ENCODE measurements at places on chromosomes 2 and 18.

- no peak for DNase-seq
Observed at GRCh38 chr2:108907822-108908712, 81.0 kb downstream of the EDAR start.

GRCh38 chr2:11863103-11863502, 116.7 kb downstream of the LPIN1 start:
- DNase-seq = no peak

DNA sequence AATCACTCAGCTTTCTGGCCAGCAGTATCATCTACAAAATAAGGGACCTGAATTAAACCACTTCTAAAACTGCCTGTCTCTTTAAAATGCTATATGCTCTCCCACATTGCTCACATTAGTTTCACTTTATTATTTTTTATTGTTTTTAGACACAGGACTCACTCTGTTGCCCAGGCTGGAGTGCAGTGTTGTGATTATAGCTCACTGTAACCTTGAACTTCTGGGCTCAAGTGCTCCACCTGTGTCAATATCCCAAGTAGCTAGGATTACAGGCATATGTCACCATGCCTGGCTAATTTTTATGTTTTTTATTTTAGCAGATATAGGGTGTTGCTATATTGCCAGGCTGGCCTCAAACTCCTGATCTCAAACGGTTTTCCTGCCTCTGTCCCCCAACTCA, 591.3 kb upstream of the ZNF804A start:
- DNase-seq = peak; percentile 10

- no peak for DNase-seq
Observed at GRCh38 chr2:30231996-30232800, 864 bp downstream of the LBH start.

GRCh38 chr18:44974174-44974573, 293.5 kb downstream of the SETBP1 start:
- no peak for DNase-seq

- no peak for DNase-seq
Observed at GRCh38 chr18:79616651-79617510, 62.7 kb upstream of the CTDP1 start.

DNA sequence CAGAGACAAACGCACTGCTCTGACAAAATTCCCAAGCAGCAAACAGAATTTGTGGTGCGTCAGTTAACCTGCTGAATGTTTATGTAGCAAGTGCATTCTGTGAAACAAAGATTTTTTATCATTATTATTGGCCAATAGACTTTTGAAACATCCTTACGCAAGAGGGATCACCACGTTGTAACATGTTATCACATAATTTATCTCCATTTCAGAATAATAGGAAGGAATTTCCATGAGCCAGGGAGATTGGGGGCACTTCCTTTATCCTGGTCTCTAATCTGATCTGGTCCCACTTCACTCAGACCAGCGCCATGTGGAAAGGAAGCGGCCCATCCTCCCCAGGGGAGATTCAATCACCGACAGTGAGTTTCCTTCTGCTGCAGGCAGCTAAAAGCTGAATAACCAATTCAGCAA, 166.1 kb downstream of the PID1 start:
- no peak for DNase-seq

GRCh38 chr2:201880993-201881611, 74.8 kb downstream of the CDK15 start:
- no peak for DNase-seq

DNA sequence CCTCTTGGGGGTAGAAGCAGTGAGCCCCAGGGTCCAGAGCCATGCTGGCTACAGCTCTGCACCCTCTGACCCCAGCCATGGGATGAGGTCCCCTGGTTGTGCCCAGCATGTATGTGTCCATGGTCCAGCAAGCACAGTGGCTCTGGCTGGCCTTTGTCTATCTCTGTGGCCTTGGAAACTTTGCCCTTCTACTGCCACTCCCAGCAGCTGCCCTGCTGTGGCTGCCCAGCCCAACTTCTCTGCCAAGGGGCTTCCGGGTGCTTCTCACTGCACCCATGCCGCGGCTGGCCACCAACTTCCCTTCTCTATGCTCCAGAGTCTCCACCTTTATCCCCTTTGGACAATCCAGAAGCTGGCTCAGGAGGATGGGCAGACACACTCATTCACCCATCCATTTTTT, 18.8 kb downstream of the TMEM185B start:
- no peak for DNase-seq

GRCh38 chr2:223936862-223937326, 8.2 kb downstream of the WDFY1 start:
- DNase-seq = no peak

GRCh38 chr18:12336887-12337286, 28.8 kb downstream of the TUBB6 start:
- DNase-seq = no peak

DNA sequence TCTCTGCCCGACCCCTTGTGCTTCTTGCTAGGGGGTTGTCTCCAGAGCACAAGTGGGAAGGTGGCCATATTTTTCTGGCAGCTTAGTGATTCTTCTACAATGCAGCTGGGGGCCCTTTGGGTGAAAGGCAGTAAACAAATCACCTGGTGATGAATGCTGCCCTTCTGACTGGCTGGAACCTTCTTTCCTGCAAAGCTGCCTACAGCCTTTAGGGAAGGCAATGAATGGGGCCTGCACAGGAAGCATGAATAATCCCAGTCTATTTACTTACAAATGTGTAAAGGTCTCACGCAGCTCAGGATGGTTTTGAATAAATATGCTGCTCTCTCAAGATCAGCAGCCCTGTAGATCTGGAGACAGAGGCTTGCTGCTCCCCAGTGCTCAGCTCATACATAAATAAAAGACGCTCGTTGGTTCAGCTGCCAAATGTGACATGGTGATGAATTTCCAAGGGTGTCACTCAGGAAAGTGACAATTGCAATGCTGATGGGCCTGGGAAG, 289.2 kb downstream of the TDRD15 start:
- no peak for DNase-seq

GRCh38 chr2:191679818-191680600, 2.1 kb downstream of the NABP1 start:
- DNase-seq = no peak

- no peak for DNase-seq
Observed at GRCh38 chr2:205656941-205657340, 25.4 kb upstream of the NRP2 start.

GRCh38 chr18:44651478-44651877, 29.2 kb upstream of the SETBP1 start:
- DNase-seq = no peak

DNA sequence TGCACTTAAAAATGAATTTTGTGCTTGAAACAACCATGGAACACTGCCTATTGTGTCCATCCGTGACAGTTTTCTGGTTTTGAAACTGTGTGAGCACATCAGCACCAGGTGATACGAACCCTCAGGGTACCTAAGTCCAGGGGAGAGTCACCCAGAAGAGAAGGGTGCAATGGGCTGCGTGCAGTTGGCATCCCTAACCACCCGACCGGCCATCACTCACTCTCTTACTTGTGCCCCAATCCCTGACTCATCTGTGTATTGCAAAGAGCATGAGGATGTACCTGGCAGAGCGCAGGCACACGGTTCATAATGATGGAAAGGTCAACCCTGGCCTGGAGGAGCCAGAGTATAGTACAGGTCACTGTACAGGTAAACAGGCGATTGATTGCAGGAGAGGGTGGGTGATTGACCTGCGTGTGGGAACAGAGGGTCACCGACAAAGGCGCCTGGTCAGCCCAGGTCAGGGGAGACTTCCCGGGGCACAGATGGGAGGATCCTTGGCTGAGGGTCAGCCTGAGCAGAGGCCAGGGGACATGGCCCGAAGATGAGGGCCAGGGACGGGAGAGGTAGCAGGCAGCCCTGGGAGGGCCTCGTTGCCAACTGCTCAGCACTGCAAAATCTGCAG, 160.3 kb downstream of the SEPTIN10 start:
- no peak for DNase-seq

DNA sequence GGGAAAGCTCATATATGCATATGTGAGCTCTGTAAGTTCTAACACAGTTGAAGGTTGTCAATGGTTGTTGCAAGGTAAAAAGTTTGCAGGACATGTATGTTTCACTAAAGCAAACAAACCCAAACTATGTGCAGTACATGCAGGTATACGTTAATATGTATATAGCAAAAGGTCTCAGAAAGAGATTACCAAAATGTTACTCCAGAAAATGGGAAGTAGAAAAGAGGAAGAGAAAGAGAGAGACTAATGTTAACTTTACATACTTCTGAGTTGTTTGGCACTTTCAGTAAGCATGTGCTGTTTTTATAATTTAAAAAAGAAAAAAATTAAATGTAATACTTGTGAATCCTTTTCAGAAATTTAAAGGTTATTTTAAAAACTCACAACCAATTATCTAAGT, 32.8 kb upstream of the PEX13 start:
- no peak for DNase-seq

DNA sequence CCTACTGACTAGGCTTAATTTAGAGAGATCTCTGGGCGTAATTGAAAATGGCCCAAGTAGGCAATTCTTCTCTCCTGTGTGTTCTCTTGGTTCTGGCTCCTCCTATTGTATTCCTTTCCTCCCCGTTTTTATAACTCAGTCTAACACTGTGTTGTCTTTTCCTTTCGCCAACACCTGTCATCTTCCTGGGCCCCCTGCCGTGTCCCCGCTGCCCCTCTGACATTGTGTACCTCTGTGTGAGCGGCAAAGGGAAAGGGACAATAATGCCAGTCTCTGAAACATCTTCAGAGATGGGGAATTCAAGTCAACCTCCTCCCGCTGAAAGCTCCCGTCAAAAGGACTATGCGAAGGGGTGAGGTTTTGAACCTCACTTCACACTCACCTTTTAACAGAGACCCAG, 210.9 kb downstream of the GBX2 start:
- no peak for DNase-seq

- DNase-seq = no peak
Observed at GRCh38 chr2:218837495-218837894, 5.9 kb upstream of the PRKAG3 start.

DNA sequence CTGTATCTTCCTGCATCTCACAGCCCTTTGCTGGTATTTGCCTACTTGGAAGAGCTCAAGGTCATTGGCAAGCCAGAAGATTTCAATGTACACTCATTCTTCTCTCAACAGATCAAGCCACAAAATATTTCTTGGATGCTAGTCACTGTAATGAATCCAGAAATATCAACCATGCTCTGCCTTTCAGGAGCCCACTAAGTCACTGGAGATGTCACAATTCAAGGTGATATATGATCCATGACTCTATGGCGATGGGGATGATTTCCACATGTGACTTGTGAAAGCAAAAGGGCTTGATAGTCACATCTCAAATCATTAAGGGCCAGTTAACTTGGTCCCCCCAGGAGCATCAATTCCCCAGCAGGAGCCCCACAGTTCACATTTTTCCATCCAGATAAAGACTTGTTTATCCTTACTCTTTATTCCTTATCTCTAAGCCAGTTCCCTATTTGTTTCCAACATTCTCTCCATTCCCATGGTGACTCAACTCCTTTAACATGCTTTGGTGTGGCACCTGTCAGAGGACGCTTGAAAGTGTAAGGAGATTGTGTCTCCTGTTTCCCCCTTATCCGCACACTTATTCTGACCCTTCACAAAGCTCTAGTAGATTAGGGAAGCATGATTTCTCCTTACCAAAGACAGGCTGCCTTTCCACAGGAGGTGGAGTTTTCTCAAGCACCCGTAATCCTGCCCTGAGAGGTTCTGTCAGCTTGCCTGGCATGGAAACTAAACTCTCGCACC, 15.8 kb downstream of the PKDCC start:
- DNase-seq = no peak

GRCh38 chr2:195202163-195202845, 454.7 kb upstream of the SLC39A10 start:
- DNase-seq = no peak

- no peak for DNase-seq
Observed at GRCh38 chr2:25105336-25106085, 62.9 kb downstream of the POMC start.
